ENCODE measurements at places on chromosomes 3 and 15.

DNA sequence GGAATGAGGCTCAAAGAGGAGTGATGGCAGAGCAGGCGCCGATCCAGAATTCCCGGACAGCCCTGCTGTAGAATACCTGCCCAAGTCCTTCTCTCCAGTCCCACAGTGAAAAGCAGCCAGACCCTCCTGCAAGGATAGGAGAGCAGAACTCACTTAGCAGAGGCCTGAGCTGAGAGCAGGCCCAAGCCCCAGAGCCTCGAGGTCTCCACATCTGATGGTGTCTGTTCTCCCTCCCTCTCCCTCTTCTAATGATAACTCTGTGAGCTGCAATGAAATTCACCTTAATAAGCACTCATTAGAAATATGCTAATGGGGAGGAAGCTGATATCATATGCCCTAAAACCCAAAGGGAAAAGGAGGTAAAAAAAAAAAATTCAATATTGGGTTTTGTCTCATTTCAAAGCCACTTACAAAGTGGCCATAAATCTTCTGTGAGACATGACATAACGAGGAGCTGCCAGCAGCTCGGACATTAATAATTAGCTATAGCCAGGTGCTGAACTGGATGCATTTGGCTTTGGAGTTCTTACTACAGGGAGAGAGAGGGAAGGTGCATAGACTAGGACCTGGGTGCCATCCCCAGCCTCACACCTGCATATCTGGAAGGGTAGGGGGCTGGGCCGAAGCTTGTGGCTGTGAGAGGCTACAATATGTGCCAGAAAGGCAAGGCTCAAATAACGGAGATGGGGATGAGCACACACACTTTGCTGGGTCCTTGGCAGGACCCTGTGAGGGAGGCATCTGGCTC lies 108.4 kb downstream of the MEGF11 start:
- no peak for DNase-seq

DNA sequence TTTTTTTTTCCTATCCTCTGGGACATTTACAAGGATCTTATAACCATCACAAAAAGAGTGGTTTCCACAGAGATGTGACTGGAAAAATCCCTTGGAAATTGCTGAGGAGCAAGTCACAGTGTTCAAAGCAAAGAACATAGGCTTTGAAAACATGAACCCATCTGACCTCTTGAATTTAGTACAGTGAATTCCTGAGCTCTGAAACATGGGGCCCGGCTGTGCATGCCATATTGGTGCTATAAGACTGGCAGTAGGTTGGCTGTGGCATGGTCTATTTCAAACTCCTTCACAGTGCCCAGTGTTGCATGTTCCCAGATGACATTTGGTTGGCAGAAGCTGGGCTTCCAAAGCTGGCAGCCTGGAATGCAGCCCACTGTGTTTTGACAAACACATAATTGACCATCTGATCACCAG lies 202.2 kb downstream of the TIGIT start:
- no peak for DNase-seq

DNA sequence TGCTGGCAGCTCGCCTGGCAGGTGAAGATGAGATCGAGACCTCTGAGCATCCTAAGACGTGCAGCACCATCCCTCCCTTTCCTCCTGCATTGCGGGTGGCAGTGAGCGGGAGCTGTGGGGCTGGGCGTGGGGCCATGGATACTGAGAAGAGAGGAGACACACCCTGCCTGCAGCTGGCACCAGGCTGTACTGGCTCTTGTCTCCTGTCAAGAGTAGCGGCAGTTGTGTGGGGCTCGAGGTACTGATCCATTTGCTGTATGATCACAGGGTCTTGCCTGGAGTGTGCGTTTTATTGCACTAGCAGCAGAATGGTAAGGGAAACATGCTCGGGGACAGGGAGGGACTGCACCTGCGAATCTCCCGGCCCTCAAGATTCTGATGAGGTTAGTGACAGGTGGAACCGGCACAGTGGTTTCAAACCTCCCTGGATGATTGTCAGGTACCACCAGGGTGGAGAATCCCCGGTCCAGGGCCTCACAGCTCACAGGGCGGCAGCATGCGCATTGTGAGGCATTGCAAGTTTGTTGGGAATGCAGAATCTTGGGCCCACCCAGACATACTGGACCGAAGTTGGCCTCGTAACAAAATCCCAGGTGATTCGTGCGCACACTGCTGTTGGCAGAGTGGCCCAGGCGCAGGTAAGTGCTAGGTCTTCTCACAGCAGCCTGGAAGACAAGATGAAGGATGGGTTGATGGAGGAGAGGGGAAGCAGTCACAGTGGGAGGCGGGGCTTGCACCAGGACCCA lies 14.1 kb downstream of the SYNM start:
- DNase-seq: no peak

DNA sequence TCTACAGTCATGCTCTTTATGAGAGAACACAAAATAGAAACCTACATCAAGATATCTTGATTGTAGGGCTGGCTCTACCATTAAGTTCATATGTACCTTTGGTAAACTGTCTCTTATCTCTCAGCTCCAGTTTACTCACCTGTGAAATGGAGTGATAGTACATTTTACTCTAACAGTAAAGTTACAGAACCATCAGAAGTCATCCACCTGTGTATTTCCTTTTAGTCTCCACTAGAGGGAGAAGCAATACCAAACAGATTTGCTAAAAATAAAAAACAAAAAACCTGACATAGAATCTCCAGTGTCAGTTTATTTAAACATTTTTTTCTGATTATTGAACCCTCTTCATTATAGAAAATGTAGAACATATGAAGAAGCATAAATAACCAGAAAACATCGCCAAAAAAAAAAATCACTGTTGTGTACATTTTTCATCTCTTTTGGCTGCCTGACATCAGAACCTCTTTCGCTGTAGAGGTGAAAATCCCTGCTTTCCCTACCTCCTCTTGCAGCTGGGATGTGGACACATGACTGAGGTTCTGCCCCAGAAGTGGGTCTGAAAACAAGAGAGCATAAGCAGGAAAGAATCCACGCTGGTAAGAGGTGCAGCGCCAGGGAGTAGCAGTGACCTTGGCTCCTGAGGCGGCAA lies 48.7 kb upstream of the WDR72 start:
- no peak for DNase-seq

GRCh38 chr15:68341760-68342725 lies 64.5 kb downstream of the FEM1B start:
- DNase-seq: no peak

DNA sequence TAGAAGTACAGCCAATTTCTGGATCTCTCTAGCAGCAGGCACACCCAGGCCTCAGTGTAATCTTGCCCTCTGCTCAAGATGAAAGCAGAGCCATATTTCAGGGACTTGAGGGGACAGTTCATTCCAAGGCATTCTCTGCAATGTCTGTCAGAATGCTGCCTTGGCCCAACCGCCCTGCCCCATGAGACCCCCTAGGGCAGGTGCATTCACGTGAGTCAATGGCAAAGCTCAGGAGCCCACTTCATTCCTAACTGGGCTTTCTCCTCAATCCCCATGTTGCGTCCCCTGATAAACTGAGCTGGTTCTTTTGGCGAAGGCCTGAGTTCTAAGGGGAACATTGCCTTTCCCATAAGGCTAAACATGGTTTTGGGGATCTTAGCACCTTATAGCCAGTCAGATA lies 9.5 kb downstream of the SNTN start:
- no peak for DNase-seq

- DNase-seq: no peak
Observed at GRCh38 chr15:97461226-97461625, 499.3 kb upstream of the ARRDC4 start.

GRCh38 chr3:98791341-98792325 lies 28.5 kb downstream of the ST3GAL6 start:
- no peak for DNase-seq

GRCh38 chr3:59240666-59241255 lies 190.9 kb upstream of the CFAP20DC start:
- no peak for DNase-seq

DNA sequence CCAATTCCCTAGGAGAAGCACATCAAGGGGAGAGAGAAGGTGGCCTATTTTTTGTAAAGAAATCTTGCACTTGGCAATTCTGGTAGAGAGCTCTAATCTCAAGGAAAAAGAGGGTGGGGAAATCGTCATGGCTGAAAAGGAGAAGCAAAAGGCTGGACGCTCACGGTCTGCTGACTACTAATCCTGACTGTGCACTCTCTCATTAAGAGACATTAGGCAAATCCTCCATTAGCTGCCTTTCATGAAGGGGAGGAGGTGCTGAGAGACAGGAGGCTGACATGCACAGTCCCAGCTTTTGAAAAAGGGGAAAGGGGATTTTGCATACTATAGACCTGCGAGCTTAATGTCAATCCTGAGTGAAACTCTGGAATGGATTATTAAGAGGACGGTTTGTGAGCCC lies 170.0 kb downstream of the NR2F2 start:
- no peak for DNase-seq

DNA sequence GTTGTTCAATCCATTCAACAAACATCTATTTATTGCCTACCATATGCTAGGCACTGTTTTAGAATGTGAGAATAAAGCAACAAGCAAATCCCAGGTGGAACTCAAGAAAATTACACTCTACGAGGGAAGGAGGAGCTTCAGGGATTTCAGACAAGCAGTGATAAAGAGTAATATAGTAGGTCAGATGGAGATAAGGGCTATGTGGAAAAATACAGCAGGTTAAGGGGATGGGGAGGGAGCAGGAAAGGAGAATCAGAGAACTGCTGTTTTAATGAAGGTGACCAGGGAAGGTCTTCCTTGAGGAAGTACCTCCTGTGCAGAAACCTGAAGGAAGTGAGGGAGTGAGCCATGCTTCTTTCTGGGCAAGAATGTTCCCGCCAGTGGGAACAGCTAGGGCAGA lies 47.2 kb upstream of the NEO1 start:
- DNase-seq: no peak

DNA sequence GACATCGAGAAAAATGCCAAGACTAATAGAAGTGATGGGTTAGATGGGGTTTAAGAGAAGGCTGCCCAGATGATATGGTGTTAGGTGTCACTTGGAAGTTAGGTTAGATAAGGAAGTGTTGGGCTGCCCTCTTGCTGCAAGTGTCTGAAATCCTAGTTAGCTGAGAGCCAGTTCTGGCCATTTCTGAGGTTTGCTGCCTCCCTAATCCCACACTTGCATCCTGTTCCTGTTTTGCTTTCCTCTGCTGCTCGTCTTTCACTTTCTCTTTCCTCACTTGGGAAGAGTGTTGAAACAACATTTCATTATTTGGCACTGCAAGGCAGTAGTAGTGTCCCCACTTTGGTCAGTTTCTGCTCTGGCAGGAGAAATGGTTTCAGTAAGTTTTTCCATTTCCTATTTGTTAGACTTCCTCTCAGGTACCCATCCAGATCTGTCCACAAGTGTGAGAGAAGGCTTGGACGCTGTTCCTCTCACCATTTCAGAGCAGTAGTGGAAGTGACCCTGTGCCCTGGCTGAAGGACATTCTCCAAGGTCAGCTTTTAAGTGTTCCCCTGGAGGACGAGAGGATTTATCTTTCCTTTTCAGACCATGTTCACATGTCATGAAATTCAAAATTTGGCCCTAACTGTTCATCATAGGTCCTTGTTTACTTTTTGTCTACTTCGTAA lies 93.3 kb downstream of the ADAMTSL3 start:
- no peak for DNase-seq

GRCh38 chr3:139281522-139282196 lies 62.2 kb upstream of the MRPS22 start:
- DNase-seq: no peak

DNA sequence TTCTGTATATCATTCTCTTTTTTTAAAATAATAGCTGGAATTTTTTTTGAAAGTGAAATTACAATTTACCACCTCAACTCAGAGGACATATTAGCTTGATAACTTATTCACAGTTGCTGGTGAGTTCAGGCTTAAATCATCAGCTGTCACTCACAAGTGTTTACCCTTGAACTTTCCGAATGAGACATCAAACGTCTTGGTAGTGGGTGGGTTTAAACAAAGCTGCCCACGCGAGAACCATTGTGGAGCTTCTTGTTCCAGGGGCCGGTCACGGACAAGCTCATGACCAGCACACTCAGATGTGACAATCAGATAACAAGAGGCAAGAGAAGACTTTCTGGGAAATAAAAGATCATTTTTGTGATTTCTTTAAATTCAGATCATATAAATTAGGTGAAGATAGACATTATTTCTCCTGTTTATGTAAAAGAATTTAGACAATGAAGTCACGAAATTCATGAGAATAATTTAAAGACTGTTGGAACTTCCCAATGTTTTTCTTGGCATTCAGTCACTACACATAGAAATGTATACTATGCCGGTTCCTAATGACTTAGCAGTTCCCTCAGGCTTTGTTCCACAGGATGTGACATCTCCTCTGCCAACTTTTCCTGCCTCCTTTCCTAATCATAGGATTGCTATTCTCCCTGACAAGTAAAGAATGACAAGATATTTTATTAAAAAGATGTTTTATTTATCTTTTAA lies 29.3 kb downstream of the BTD start:
- no peak for DNase-seq

DNA sequence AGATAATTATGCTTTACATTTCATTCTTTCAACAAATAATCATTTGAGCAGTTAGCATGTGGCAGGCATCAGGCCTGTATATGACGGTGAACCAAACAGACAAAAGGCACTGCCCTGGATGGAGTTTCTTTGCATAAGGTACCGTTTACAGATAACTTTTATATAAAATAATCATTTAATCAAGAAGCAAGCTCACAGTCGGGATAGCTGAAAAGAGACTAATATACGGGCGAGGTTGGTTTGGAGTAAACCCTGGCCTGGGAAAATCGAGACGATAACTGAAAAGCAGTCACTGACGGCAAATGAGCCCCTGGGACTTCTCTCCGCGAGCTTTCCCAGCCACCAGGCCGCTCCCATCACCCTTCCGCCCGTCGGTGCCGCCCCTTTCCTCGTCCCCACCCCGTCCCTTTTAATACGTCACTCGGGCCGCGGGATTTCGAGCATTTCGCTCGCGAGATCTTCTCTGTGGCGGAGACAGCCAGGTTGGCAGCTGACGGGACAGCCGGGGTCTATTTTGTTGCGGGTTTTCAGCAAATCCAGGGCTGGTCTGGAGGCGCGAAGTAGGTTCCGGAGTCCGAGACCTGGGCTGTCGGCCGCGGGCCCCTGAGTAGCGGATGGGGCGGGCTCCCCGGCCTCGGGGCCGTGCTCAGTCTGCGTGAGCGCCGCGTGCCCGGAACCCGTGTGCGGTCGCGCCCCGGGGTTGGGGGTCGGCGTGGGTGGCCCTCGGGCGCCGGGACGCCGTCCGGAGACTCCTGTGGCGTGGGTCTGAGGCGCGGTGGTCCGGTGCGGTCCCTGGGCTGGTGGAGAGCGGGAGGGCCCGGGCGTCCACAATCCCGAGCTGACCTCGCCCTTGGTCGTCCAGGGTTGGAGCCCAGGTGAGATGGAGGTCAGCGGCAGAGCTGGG lies at the start of gene NMD3:
TSS of gene NMD3 (plus strand) at position 462 of the 904 bp plus-strand sequence. CDS start 703 bp downstream, outside the sequence.
- DNase-seq: peak; percentile 86

- DNase-seq: no peak
Observed at GRCh38 chr15:72421484-72421883, 23.4 kb downstream of the TMEM202 start.
